ENCODE measurements at places on chromosomes 7 and 10. TPM values are rescaled to one million over a fixed set of nuclear protein-coding genes. Genes with fewer than 3 reads are reported as not detected.

The CPEB3 gene
- 1.7 TPM for total RNA-seq

The GPR37 gene
- total RNA-seq = 1.6 TPM

The MLXIPL gene
- total RNA-seq = not detected

The NKX2-3 gene
- total RNA-seq = not detected

GRCh38 chr7:55517191-55517633 lies 55.1 kb downstream of the VOPP1 start:
- no peaks in the 10 kb centered on the region for H3K27me3 ChIP-seq
- DNase-seq = no peak
- H3K4me1 ChIP-seq = peaks cover 27% of the 10 kb centered on the region
- H3K4me3 ChIP-seq = no peak overlapping the region
- H3K27ac ChIP-seq = no peak overlapping the region
- H3K36me3 ChIP-seq = peaks cover 15% of the 10 kb centered on the region

DNA sequence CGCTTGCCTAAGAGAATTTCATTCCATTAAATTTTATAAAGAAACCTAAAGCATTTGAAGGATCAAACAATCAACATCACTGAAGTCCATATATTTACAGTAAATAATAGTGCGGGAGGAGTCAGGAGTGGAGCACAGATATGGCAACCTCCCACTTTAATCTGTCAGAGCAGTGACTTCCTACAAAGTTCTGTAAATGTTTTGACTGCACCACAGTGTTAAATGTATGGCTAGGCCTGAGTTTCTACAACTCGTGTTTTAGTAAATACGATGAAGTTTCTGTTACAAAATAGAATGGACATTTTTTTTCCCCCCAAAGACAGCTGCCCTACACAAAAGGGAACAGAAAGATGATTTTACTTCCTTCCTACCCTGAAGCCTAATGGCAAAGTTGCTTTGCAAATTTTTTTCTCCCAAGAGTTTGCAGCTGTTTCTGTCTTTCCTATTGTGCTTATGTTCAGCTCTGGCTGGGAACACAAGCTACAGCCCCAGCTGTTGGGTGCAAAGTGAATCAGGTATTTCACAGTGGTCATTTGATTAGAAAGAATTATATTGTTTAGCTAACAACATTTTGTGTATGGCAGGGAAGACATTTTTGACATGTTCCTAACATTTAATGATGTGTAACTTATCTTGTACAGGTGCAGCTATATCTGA lies 62.1 kb downstream of the MET start:
- DNase-seq = no peak
- peaks cover 6% of the 10 kb centered on the region for H3K36me3 ChIP-seq
- H3K27me3 ChIP-seq = no peaks in the 10 kb centered on the region
- H3K4me1 ChIP-seq = peaks cover 21% of the 10 kb centered on the region
- no peak overlapping the region for H3K4me3 ChIP-seq

DNA sequence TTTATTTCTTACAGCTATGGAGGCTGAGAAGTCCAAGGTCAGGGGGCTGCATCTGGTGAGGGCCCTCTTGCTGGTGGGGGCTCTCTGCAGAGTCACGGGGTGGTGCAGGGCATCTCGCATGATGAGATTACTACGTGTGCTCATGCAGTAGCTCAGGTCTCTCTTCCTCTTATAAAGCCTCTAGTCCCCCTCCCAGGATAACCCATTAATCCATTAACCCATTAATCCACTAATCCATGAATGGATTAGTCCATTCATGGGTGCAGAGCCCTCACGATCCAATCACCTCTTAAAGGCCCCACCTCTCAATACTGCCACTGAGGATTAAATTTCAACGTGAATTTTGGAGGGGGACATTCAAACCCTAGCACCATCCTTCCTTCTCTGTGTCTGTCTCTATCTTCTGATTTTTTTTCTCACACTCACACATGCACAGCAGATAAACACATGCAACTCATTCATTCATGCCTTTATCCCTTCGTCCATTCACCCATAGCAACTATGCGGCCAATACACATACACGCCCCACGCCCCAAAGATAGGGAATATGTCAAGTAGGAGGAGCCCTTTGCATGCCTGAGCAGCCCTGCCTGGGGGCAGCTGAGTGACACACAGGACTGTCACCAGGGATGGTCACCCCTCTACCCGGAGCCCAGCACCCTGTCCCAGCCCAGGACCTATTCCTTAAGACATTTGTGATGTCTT lies 86.5 kb downstream of the C10orf105 start:
- H3K27me3 ChIP-seq = peaks cover 31% of the 10 kb centered on the region
- H3K4me3 ChIP-seq = no peak overlapping the region
- H3K27ac ChIP-seq = no peak overlapping the region
- H3K4me1 ChIP-seq = peaks cover 13% of the 10 kb centered on the region
- H3K36me3 ChIP-seq = no peaks in the 10 kb centered on the region
- DNase-seq = no peak

GRCh38 chr7:67900456-67900855 lies 903.8 kb downstream of the TYW1 start:
- no peak for DNase-seq
- H3K4me1 ChIP-seq = no peaks in the 10 kb centered on the region
- H3K27ac ChIP-seq = no peak overlapping the region
- H3K36me3 ChIP-seq = no peaks in the 10 kb centered on the region

GRCh38 chr7:114943953-114944744 lies 22.3 kb downstream of the MDFIC start:
- DNase-seq = no peak
- peak overlapping the region; percentile 60 for H3K4me3 ChIP-seq
- H3K27me3 ChIP-seq = no peaks in the 10 kb centered on the region
- peak overlapping the region; percentile 96 for H3K27ac ChIP-seq
- peaks cover 3% of the 10 kb centered on the region for H3K36me3 ChIP-seq

GRCh38 chr10:114306116-114306973 lies 67.3 kb downstream of the VWA2 start:
- peaks cover 46% of the 10 kb centered on the region for H3K4me1 ChIP-seq
- H3K36me3 ChIP-seq = no peaks in the 10 kb centered on the region

DNA sequence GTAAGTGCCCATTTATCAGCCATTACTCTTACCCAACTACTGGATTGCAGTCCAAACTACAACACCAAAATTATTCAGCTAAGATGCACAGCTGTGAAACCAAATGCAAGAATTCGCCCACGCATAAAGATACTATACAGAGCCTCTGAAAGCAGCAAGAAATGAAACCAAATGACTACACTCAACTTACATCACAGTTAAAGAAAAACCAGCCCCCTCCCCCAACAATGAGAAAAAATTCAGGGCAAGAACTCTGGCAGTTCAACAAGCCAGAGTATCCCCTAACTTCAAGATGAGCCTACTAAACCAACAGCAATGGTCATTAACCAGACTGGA lies 209.1 kb upstream of the VWC2 start:
- no peaks in the 10 kb centered on the region for H3K4me1 ChIP-seq
- H3K27me3 ChIP-seq = no peaks in the 10 kb centered on the region
- H3K27ac ChIP-seq = no peak overlapping the region
- no peak for DNase-seq
- H3K4me3 ChIP-seq = no peak overlapping the region
- H3K36me3 ChIP-seq = no peaks in the 10 kb centered on the region

GRCh38 chr7:32034052-32034451 lies 36.2 kb downstream of the PDE1C start:
- DNase-seq = no peak
- H3K4me1 ChIP-seq = peaks cover 34% of the 10 kb centered on the region
- H3K4me3 ChIP-seq = no peak overlapping the region
- H3K36me3 ChIP-seq = peaks cover 7% of the 10 kb centered on the region

All from chondrocyte (in vitro differentiated cells).